AG04449 (cell line): ENCODE measurements at places on chromosomes 6 and 20.

DNA sequence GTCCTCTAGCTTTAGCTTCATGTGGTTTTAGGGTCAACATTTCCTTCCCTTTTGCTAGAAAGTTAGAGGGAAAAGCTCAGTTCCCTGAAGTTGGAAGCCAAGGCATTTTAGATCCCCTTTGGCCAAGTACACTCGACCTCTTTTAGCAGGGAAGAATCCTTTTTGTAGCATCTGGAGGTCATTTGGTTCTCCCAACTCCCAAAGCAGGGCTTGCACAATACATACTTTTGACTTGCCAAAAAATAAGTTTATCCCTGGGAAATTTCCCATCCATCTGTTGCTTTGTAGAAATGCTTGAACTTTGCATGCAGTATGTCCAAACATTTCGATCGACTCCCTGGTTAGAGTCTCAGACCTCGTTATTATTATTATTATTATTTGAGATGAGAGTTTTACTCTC lies 4.6 kb upstream of the EDEM2 start:
- no peak for DNase-seq

- DNase-seq = no peak
Measured at GRCh38 chr20:50017576-50018248, 34.9 kb downstream of the SNAI1 start.

- no peak for DNase-seq
Measured at GRCh38 chr6:46324706-46325105, 153.9 kb upstream of the ENPP5 start.

DNA sequence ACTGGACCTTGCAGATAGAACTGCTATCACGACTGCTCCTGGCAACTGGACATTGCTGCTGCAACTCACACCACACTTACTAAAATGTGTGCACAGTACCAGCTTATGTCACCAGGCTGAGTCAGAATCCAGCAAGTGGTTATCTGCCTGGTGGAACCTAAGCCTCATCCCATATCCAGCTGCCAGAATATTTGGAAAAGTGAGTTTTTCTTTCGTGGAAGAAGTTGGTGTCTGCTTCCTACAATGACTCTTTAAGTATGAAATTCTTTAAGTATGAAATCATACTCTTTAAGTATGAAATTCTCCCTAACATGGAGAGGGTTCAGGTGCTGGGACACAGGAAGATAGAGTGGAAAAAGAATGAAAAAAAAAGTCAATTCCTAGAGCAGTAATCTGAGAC lies 16.4 kb upstream of the POLR1H start:
- DNase-seq = peak; percentile 40

GRCh38 chr6:132142768-132143167 lies 191.6 kb upstream of the CCN2 start:
- DNase-seq = no peak

- peak; percentile 21 for DNase-seq
Measured at GRCh38 chr20:10115021-10115420, 80.2 kb downstream of the ANKEF1 start.

- DNase-seq = no peak
Measured at GRCh38 chr6:34791701-34792604, at the start of gene BLTP3A. Gene BLTP3A, plus strand, starts transcription at chr6:34792083. Its CDS starts 168 bp downstream, at chr6:34792251.
